ENCODE measurements at places on chromosomes 3 and 15. TPM values are rescaled to one million over a fixed set of nuclear protein-coding genes. Genes with fewer than 3 reads are reported as not detected.

The DNASE1L3 gene
- not detected for total RNA-seq

The CCR9 gene
- not detected for total RNA-seq

GRCh38 chr3:71000483-71000882 is 583.0 kb downstream of the FOXP1 start:
- no peak for DNase-seq
- H3K36me3 ChIP-seq, result peaks cover 39% of the 10 kb centered on the region
- peaks cover 16% of the 10 kb centered on the region for H3K4me1 ChIP-seq
- H3K27ac ChIP-seq, result no peak overlapping the region
- no peaks in the 10 kb centered on the region for H3K27me3 ChIP-seq

The VILL gene
- total RNA-seq, result 11.6 TPM

GRCh38 chr15:58608129-58608590 is 141.3 kb downstream of the ADAM10 start:
- peaks cover 63% of the 10 kb centered on the region for H3K4me1 ChIP-seq
- no peak for DNase-seq
- H3K27ac ChIP-seq, result no peak overlapping the region
- no peaks in the 10 kb centered on the region for H3K27me3 ChIP-seq
- peaks cover 55% of the 10 kb centered on the region for H3K36me3 ChIP-seq
- no peak overlapping the region for H3K4me3 ChIP-seq

DNA sequence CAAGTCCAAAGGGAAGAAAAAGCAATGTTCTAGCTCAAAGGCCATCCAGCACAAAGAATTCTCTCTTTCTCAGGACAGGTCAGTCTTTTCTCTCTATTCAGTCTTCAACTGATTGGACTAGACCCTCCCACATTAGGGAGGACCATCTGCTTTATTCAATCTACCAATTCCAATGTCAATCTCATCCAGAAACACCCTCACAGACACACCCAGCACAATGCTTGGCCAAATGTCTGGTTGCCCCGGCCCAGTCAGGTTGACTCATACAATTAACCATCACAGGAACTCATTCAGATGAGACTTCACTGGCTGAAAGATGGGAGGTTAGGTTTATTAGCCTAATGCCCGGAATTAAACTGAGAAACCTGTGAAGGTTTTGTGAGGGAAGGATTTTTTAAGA is 32.4 kb downstream of the ACAN start:
- H3K4me1 ChIP-seq, result peaks cover 8% of the 10 kb centered on the region
- no peak overlapping the region for H3K27ac ChIP-seq
- no peak for DNase-seq
- no peak overlapping the region for H3K4me3 ChIP-seq
- peaks cover 3% of the 10 kb centered on the region for H3K27me3 ChIP-seq

The NANOGP8 gene
- not detected for total RNA-seq

GRCh38 chr3:25288413-25288812 is 139.7 kb upstream of the RARB start:
- no peaks in the 10 kb centered on the region for H3K27me3 ChIP-seq
- no peaks in the 10 kb centered on the region for H3K36me3 ChIP-seq
- no peak overlapping the region for H3K4me3 ChIP-seq
- DNase-seq, result no peak
- no peak overlapping the region for H3K27ac ChIP-seq
- H3K4me1 ChIP-seq, result no peaks in the 10 kb centered on the region

DNA sequence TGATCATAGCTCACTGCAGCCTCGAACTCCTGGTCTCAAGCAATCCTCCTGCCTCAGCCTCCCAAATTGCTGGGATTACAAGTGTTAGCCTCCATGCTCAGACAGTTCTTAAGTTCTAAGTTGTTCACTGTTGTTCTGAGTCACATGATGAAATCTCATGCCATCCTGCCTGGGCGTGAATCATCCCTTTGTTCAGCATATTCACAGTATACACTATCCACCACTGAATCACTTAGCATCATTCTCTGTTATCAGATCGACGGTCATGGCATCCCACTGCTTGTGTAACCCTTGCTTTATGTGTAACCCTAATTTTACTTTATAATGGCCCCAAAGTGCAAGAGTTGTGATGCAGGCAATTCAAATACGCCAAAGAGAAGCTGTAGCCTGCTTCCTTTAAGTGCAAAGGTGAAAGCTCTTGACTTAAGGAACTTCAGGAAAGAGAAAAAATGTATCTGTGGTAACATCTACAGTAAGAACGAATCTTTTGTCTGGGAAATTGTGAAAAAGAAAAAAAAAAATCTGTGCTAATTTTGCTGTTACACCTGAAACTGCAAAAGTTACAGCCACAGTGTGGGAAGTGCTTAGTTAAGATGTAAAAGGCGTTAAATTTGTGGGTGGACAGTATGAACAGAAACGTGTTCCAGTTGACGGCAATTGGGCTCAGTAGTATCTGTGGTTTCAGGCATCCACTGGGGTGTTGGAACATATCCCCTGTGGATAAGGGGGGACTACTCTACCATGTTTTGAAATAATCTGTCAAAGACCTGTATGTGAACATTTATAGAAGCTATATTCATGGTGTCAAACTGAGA is 80.6 kb downstream of the PCOLCE2 start:
- H3K27me3 ChIP-seq, result peaks cover 8% of the 10 kb centered on the region
- no peak overlapping the region for H3K4me3 ChIP-seq
- H3K4me1 ChIP-seq, result no peaks in the 10 kb centered on the region

- no peak overlapping the region for H3K4me3 ChIP-seq
- H3K4me1 ChIP-seq, result peaks cover 16% of the 10 kb centered on the region
- H3K36me3 ChIP-seq, result no peaks in the 10 kb centered on the region
- no peak overlapping the region for H3K27ac ChIP-seq
- no peak for DNase-seq
- peaks cover 3% of the 10 kb centered on the region for H3K27me3 ChIP-seq
Measured at GRCh38 chr15:74816624-74817369, 4.2 kb downstream of the LMAN1L start.

DNA sequence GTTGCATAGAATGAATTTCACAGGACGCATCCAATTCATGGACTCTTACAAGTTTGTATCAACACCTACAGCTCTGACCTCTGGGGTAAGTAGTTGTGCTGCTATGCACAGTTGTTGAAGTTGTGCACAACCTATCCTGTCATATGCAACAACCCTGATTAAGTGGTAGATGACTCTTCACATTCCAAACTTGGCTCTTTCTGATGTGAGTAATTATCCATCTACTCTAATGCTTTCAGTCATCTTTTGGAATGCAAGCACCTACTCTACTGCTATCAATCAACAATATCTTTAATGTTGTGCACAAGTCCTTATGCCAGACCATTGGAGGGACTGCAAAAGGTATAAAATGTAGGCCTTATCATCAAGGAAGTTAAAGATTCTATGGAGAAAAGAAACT is 921.4 kb downstream of the MCTP2 start:
- H3K36me3 ChIP-seq, result no peaks in the 10 kb centered on the region
- H3K27ac ChIP-seq, result no peak overlapping the region
- H3K27me3 ChIP-seq, result no peaks in the 10 kb centered on the region
- no peaks in the 10 kb centered on the region for H3K4me1 ChIP-seq

DNA sequence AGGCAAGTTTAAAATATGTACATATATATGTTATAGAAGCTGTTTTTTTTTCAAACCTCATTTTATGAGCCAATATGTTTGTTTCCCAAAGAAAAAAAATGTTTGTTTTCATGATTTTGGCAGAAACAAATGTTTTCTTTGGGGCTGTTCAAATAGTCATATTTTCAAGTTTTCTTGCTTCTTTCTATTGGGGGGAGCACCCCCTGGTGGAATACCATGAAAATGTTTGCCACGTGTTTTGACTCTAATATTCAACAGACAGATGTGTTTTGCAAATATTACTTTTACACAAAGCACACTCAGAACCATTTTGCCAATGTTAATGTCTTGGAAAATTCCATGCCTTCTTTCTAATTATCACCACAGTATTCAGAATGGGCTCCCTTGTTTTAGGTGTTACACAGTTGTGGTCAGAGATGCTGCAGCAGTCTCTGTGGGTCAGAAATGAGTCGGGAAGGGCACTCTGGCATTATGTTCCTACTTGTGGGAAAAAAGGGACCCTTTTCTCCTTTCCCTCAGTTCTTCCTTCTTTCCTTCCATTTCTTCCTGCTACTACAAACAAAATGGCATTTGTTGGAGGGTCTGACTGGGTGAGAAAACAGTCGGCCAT is 817.0 kb downstream of the TUSC7 start:
- no peak overlapping the region for H3K4me3 ChIP-seq
- H3K36me3 ChIP-seq, result no peaks in the 10 kb centered on the region
- H3K27ac ChIP-seq, result no peak overlapping the region
